Hepatic stellate cell (primary cell): ENCODE measurements at places on chromosomes 5 and 9.

GRCh38 chr5:59562756-59563389 lies 330.7 kb downstream of the PDE4D start:
- no peak for DNase-seq

GRCh38 chr5:89756955-89757354 lies 652.6 kb downstream of the CETN3 start:
- no peak for DNase-seq

- no peak for DNase-seq
These were observed 45.9 kb downstream of the COL23A1 start for GRCh38 chr5:178544166-178544834.

DNA sequence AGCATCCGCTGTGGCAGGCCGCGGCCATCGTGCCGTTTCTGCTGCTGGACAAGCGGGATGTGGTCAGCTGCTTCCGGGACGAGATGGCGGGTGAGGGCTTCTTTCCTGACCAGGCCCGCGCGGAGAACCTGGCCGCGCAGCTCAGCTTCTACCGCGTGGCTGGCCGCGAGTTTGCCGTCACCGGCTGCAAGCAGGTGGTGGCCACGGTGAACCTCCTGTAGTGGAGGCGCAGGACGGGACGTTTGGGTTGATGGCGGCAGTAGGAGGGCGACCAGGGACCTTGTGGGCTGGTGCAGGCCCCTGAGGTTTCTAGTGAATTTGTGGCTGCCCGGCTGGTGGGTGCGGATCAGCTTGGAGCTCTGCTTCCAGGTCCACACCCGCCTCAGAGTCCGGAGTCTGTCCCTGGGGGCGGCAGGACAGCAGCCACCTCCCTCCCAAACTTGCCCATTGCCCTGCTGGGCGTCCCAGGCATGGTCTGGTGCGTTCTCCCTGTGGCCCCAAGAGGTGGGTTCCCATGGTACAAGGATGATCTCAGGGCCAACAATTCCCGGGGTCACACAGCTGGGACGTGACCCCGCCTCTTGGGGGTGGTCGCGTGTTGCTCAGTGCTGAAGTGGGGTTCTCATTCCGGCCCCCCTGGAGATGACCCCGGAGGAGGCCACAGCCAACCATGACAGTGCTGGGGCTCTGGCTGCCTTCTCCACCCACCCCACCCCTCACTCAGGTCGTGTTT lies 2.4 kb downstream of the TOR4A start:
- DNase-seq, result no peak

DNA sequence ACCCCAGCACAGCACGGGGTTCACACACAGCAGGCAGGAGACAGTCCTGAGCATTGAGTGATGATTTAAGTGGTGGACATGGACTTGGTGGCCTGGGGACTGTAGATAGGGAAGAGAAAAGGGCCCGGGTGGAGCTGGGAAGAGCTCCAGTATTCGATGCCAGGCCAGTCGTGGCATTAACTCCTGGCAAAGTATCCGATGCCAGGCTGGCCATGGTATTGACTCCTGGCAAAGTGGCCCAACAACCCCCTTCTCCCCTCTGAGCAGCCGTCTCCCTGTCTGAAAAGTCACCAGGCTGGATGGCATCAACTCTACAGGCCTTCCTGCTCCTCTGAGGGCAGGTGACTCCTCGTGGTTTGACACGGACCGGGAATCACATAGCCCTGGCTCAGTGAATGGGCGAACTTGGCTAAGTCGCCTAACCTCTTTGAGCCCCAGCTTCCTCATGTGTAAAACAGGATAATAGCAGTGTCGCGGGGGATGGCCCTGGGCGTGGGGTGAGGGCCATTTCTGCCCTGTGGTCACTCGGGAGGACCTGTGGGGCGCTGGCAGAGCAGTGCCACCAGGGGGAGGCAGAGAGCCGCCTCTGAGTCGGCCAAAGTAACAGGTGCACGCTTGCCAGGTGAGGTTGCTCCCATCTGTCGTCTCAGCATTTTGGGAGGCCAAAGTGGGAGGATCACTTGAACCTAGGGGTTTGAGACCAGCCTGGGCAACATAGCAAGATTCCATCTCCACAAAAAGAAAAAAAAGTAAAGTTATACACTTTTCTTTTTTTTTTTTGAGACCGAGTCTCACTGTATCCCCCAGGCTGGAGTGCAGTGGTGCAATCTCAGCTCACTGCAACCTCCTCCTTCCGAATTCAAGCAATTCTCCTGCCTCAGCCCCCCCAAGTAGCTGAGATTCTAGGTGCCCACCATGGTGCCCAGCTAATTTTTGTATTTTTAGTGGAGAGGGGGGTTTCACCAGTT lies 5.7 kb upstream of the SEC16A start:
- DNase-seq, result peak; percentile 62

- DNase-seq, result no peak
These were observed 501.6 kb downstream of the IRX1 start for GRCh38 chr5:4097199-4097598.

DNA sequence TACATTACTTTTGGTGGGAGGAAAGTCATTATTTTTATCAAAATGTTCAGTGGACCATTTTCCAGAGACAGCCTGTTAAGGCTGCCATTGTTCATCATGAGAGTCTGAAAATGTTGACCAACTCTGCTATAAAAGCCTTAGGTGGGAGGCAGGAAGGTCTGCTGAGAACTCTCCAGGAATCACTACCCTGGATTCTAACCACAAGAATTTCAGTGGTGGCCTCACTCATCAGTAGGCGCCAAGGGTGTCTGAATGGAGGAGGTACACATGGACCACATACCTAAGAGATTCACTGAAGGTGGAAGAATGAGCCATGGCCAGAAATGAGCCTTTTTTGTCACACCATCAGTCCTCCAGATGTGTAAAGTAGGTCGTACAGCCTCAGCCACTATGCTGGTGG lies 21.0 kb upstream of the TLX3 start:
- no peak for DNase-seq

- no peak for DNase-seq
These were observed 3.6 kb downstream of the PSMD5 start for GRCh38 chr9:120839146-120839545.

GRCh38 chr5:72543365-72543764 lies 36.2 kb upstream of the ZNF366 start:
- DNase-seq, result peak; percentile 53

DNA sequence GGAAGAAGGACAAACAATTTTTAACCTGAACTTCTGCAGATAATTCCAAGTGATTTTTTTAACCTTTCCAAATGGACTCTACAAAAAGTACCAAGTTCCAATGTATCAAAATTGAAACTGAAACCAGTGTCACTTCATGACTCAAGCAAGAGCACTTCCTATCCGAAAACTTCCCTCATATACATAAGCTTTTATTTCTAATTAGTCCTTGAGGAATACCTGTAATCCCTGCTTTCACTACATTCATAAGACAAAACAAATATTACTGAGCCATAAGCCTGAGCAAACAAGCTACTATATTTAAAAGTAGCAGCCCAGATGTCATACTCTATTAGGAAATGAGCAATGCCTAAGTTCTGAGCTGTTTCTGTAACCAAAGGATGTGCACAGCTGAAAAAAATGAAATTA lies 224.4 kb downstream of the EBF1 start:
- peak; percentile 13 for DNase-seq

DNA sequence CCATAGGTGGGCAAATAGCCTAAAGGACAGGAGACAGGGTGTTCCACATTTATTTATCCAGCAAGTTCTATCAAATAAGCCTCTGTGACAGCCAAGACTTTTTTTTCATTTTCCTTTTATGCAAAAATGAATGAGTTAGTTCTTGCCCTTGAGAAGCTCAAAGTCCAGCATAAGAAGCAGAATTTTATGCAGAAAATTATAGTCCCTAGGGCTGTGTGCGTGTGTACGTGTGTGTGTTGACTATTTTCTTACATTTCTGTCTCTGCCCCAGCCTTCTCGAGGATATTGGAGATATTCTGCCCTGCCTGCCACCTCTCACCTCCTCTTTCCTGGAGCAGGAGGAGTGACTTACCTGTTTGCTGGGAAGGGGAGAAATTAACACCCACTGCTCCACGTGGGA lies 221.9 kb downstream of the SREK1 start:
- no peak for DNase-seq

GRCh38 chr9:109117856-109118807 lies 1.6 kb downstream of the TMEM245 start:
- DNase-seq, result peak; percentile 71

GRCh38 chr5:142472306-142472951 lies 147.6 kb upstream of the SPRY4 start:
- DNase-seq, result peak; percentile 80

DNA sequence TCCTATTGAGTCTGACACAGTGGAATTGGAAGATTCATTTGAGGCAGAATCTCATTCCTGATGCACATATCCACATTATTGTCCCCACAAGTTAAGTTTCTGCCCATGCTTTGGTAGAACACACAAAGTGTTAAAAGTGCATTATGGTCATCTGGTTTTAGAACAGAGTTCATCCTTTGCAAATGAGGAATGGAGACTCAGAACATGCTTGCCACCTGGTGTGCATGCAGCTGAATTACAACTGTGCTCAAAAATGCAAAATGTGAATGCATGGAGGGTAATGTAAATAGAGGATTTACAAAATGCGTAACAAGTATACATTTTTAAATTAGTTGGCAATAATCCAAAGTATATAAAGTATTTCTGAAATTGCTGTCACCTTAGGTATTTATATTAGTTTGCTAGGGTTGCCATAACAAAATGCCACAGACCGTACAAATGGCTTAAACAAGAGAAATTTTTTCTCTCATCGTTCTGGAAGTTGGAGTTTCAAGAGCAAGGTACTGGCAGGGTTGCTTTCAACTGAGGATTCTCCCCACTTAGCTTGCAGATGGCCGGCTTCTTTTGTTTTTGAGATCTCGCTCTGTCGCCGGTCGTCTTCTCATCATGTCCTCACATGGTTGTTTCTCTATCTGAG lies 671.1 kb downstream of the TAF11L14 start:
- DNase-seq, result peak; percentile 21

DNA sequence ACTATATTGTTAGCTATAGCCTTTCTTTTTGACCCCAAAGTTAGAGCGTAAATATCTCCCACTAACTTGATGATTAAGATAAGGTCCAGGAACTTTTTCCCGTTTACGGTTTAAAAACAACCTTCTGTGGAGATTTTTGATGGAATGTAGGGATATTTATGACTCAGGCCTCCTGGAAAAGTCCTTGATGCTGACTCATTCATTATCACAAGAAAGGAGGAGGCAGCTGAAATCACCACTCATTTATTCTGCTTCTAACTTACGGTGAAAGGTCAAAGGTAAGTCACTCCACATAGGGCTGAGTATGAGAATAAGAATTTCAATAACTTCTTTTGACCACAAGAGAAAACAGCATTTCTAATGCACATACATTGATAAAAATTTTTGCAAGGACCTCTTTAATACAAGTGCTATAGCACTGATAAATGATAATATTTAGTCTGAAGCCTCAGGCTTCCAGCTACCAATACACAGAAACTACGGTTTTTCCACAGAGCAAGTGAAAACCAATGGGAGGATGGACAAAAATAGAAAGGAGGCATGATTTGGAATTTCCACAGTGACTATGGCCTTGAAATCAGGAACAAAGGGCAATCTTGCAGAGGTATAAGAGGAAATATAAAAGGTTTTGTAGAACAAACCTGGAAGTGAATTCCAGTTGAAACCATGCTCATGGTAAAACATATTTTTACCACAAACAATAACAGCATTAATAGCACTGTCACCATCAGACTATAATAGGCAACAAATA lies 146.5 kb downstream of the PPP2R2B start:
- DNase-seq, result peak; percentile 50

DNA sequence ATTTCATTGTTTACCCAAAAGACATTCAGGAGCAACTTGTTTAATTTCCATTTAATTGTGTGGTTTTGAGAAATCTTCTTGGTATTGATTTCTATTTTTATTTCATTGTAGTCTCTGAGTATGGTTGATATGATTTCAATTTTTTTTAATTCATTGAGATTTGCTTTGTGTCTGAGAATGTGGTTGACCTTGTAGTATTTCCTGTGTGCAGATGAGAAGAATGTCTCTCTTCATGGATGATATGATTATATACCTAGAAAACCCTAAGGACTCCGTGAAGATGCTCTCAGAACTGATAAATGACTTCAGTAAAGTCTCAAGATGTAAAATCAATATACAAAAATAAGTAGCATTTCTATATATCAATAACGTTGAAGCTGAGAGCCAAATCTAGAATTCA lies 202.4 kb upstream of the CDH9 start:
- DNase-seq, result no peak

- no peak for DNase-seq
These were observed 142.1 kb downstream of the MLLT3 start for GRCh38 chr9:20480249-20480648.

- no peak for DNase-seq
These were observed 144.0 kb upstream of the GPR151 start for GRCh38 chr5:146659961-146660360.
